ENCODE measurements at places on chromosomes 3 and 15.

- no peak for DNase-seq
These were observed 107.9 kb downstream of the RPL22L1 start for GRCh38 chr3:170762064-170762463.

GRCh38 chr15:35281515-35281914 is 196.4 kb upstream of the NANOGP8 start:
- DNase-seq, result no peak

- DNase-seq, result no peak
These were observed 1088.6 kb downstream of the TUSC7 start for GRCh38 chr3:117798221-117798620.

DNA sequence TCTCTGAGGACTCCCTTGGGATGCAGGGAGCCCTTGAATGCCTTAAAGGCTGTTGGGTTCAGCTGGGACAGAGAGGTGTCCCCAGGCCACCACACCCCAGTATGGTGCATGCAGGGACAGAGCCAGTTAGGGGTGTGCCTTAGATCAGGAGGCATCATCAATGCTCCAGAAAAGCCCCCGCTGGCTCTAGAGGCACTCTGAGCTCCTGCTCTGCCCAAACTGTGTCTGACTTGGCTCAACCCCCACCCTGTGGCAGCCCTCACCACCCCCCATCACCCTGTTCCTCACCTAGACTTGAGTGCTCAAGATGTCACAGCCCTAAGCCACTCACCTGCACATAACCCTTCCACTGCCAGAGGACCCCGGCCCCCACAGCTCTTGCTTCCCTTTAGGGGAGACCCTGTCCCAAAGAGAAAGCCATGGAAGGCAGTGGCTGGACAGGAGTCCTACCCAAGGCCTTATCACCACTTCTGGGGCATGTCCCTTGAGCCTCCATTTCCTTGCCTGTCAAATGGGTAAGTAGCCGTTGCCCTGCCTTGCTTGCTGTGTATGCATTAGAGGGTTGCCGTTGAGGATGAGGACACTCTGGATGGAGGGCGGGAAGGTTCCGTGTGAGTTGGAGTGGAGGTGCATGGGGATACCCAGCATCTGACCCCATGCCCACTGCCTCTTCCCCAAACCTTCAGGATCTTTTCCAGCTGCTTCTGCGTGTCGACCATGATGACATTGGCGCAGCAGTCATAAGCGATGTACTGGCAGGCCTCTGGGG is 41.4 kb downstream of the ACSBG1 start:
- DNase-seq, result no peak
